ENCODE measurements at places on chromosomes 5 and 9.

- DNase-seq = no peak
Observed at GRCh38 chr5:80740999-80741398, 86.2 kb upstream of the DHFR start.

DNA sequence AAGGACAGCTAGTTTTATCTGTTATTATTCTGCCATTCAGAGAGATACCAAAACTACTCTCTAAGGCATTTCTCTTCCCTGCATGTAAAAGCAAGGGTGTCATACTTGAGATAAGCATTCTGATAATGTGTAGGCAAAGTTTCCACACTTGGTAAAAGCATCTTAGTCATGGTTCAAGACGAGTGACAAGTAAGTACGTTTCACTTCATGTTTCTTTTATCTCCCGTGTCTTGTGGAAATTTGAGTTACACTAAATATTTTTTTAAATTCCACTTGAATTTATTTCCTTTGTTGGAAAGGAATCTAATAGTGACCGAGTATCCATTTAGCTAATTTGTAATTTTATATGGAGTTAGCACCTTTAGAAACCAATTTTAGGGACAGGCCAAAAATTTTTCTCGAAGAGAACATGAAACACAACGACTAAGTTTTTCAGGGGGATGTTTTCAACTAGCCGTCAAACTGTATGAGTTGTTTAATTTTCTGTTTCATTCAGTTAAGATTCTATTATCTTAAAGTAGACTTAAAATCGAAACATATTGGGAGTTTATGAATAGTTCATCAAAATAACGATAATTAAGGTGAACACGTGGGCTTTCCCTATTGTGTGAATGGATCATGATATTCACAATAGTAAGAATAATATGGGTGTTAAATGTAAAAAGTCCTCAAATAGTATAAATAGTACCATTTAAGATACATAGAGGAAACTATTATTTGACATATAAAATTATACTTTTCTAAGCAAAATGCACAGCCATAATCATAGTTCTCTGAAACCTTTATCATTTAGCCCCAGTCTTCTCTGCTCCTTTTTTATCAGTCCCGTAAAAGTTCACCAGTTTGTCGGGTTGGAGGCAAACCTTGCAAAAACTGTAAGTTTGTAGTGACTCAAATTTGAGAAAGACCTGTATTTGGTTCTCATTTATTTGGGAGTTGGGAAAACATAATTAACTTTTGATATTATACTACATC is 1.6 kb downstream of the RFESD start:
- DNase-seq = no peak

DNA sequence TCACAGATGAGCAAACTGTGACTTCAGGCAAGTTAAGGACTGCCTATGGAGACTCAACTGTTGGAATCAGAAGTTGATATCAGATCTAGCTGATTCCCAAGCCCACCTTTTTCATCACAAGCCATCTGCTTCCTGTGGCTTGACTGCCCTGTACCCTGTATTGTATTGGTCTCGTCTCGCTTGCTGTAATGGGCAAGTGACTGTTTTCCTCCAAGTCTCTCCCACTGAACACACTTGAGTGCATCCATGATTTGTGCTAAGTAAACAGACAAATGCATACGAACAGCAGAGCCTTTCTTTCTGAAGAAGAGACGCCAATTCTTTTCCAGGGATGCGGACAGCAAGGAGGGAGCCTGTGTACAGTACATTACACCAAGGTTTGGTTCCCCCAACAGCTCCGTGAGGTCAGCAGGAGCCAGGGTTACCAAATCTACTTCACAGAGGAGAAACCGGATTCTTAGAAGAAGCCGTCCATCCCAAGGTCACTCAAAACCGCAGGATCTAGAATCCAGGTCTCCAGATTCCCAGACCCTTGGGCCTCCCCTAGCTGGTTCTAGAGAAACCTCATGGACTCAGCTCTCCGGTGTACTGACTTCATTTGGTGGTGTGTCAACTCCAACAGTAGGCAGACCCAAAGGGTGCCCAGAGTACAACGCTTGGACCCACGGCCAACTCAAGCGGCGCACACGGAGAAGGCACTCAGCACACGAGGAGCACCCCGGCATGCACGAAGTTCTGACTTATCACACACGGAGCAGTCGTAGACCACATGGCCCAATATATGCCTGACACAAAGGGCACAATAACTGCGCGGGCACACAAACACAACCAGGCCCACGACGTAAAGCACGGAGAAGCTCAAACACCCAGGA is 1.1 kb downstream of the BAG1 start:
- DNase-seq = peak; percentile 6

GRCh38 chr9:98579700-98580099 is 129.0 kb downstream of the GABBR2 start:
- DNase-seq = no peak

DNA sequence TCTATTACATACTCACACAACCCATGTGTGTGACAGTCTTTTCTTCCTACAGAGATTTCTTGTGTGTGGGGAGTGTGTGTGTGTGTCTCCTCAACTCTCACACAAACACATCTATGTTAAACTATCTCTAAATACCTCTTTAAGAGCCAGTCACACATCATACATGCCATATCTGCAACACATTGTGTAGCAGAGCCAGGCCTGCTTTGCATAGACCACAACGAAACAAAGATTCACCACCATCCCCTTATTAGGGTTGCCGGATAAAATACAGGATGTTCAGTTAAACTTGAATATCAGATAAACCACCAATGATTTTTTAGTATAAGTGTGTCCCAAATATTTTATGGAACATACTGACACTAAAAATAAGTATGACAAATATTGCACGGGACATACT is 2.3 kb downstream of the FAM170A start:
- no peak for DNase-seq

DNA sequence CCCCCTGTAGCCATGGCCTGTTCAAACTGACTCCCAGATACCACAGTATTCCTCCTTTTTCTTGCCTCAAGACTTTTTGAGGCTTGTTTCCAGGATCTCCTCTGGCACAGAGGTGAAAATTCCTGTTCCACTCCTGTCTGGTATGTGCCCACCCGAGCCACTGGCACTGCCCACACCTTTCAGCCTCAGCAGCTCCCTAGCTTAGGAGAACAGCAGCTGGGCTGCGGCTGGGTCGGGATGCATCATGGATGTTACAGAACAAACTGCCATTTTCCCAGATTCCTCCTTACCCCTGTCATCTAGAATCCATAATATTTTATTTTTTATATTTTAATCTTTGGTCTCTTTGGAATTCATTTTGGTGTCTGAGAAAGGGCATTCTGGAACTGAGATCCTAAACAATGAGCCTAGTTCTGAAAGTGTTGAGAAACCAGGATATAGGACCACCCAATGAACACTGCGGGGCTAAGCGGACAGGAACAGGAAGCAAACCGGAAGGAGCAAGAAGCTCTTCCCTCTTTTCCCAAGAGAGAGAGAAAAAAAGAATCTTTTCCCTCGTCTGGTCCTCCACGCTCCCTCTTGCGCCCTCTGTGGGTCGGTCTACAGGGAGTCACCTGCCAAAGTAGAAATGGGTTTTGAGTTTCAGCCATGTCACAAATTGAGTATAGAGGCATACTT is 12.5 kb downstream of the OR2S2 start:
- DNase-seq = peak; percentile 17

- DNase-seq = no peak
Observed at GRCh38 chr9:113178087-113178486, 27.3 kb downstream of the SLC31A2 start.

DNA sequence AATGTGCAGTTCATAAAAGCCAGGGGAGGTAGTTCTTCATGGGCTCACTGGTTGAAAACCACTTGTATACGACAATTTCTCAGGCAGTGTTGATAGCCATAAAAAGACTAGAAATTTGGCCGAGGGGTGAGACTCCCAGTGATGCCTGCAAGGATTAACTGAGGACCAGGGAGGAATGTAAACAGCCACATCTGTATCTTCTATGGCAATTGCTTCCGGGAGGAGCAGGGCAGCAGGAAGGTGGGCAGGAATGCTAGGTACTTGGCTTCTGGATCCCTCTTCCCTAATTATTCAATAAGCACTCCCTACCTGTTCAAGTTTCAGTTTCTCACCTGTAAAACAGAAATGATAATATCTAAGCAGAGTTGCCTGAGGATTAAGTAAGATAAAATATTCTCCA is 45.4 kb downstream of the TMEM232 start:
- no peak for DNase-seq

DNA sequence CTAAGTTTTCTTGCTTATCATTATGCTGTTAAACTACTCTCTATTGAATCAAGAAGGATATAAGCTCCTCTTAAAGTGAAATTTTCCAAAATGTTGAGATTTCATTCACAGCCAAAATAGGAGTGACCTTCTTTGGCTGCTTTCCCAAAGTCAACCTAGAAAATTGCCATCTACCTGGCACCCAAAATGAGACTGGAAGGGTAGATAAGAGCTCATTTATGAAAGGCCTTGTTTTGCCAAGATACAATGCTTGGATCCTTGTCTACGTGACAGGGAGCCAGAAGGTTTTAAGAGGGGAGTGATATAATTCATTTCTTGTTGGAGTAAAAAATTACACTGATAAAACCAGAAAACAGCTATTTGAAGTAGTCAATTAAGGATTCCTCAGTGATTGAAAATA is 287.1 kb downstream of the IZUMO3 start:
- DNase-seq = no peak

DNA sequence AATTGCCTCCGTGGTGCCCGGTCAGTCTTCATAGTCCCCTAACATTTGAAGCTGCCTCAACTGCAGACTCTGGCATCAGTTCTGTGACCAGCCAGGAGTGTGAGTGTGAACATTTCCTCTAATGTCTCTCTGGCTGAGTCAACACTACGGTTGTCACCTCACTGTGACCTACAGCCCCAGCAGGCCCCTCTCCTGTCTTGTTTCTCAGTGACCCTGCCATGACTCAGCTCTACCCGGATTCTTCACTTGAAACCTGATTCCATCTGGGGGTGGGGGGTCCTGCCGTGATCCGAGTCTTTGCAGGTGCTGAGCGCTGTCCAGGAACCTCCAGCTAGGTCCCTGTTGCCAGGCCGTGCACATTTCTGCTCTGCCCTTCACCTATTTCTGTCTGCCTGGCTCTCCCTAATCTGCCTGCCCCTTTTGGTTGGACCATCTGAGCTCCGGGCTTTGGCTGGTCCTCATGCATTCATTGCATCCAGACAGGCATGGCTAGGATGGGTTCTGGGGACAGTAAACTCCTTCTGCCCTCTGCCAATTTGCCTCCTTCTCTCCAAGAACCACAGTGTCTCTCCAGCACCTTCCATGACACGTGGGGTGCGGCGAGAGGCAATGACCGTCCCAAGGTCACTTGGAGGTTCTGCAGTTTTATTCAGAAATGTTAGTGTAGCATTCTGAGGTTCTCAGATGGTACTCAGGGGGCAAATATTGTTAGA is 24.2 kb downstream of the STC2 start:
- no peak for DNase-seq

GRCh38 chr9:16626577-16627130 is 243.8 kb downstream of the BNC2 start:
- DNase-seq = peak; percentile 80

DNA sequence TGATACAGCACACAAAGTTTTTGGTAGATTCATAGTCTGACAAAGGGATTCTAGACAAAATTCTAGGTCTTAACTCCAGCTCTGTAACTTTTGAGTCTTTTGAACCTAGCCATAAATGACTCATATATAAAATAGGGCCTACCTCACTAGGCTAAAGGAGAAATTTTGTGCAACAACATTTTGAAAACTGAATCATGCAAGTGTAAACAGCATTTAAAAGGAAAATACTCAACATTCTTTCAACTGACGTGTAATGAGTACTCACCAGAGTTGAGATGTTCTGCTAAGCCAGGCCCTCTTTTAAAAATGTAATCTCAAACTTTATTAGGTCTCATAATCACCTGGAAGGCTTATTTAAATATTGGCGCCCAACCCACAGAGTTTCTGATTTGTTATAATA is 113.2 kb downstream of the STK32A start:
- DNase-seq = no peak

DNA sequence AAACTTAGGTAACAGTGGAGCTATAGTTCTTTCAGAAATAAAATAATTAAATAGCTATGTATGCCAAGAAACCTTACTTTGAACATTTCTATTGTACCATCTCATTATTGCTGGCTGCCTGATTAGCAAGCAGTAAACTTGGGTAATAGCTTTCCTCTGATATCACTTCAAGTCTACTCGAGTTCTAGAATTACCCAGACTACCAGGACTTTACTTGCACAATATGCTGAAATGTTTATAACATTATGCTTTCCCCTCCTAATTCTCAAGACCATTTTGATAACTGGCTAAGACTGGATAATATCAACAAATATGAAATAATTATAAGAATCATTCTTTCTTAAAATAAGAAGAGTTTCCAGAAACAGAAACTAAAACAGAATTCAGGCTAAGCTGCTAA is 512.6 kb downstream of the RAB3C start:
- DNase-seq = no peak

DNA sequence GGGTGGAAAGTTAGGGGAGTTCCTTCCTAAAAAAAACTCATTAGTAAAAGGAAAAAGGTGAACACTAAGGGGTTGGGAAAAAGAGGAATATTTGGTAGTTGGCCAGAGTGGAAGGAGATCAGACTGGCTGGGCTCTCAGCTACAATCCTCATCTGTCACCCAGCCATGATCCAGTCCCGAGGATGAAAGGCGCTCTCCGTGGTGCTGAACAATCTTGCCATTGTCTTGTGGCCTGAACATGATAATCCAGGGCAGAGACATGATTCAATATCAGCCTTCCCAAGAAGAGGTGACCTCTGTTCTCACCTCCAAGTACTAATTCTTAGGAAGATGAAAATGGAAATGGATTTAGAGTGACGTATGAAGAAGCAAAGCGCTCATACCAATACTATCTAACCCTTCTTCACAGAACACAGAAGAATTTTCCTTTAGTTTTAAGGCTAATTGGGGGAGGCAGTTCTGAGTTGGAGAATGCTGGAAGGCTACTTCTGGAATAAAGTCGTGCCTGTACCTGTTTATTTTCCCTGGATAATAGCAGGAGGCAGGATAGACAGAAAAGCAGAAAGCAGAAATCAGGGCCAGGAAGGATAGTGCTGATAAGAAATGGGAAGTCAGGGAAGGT is 36.6 kb upstream of the MYORG start:
- no peak for DNase-seq

GRCh38 chr5:56211298-56211865 is 21.7 kb downstream of the ANKRD55 start:
- no peak for DNase-seq

GRCh38 chr5:150398722-150399523 is 13.8 kb downstream of the CD74 start:
- DNase-seq = no peak

GRCh38 chr5:84869675-84870074 is 485.0 kb upstream of the EDIL3 start:
- DNase-seq = no peak

DNA sequence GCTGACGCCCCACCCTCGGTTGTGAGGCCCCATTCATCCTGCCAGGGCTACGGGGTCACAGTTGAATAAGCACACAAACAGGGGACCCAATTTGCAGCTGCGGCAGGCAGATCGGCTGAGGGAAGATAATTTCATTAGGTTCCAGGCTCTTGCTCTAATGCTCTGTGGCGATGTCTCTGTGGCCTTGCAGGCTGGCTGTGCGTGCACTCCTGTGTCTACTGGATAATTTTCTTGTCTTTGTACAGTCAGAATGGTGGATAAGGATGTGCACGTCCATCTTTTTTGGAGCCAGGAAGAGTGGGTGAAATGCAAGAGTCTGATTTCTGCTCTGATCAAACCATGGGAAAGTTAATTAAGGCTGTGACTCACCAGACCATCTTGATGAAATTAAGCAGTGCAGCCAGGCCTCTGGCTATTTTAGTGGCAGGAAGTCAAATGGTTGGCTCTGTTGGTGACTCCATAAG is 39.2 kb downstream of the NSG2 start:
- peak; percentile 25 for DNase-seq
